ENCODE measurements at places on chromosomes 3 and 15. TPM values are rescaled to one million over a fixed set of nuclear protein-coding genes. Genes with fewer than 3 reads are reported as not detected.

DNA sequence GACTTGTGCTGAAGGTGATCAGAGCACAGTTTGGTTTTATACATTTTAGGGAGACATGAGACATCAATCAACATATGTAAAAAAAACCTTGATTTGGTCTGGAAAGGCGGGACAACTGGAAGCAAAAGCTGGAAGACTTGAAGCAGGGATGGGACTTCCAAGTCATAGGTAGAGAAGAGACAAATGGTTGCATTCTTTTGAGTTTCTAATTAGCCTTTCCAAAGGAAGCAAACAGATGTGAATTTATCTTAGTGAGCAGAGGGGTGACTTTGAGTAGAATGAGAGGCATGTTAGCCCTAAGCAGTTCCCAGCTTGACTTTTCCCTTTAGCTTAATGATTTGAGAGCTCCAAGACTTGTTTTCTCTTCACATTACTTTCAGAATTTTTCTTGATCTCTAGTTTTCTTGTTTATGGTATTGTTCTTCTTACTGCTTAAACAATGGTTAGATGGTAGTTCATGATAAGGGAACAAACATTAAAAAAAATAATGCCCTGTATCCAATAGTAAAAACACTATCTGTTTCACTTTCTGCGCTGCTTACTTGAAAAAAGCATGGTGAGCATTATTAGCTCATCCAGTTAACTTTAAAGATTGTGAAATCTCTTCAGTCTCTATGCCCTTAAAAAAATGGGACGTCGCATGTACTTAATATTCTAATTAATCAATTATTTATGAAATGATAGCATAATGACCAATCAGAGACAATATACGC, 48.5 kb upstream of the BCHE start:
- DNase-seq: no peak

DNA sequence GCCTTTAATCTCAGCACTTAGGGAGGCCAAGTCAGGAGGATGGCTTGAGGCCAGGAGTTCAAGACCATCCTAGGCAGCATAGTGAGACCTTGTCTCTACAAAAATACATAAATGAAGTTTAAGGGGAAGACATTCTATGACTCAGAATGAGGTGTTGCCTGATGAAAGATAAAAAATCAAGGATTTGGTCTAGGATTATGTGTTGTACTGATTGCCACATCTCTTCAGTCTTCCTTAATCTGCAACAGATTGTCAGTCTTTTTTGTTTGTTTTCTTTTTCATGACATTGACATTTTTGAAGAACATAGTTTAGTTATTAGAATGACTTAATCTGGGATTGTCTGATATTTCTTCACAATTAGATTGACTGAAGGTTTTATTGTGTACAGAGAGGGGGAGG, 26.3 kb upstream of the DPPA4 start:
- DNase-seq: no peak

- DNase-seq: no peak
These were observed 18.1 kb downstream of the MAP6D1 start for GRCh38 chr3:183807209-183807728.

DNA sequence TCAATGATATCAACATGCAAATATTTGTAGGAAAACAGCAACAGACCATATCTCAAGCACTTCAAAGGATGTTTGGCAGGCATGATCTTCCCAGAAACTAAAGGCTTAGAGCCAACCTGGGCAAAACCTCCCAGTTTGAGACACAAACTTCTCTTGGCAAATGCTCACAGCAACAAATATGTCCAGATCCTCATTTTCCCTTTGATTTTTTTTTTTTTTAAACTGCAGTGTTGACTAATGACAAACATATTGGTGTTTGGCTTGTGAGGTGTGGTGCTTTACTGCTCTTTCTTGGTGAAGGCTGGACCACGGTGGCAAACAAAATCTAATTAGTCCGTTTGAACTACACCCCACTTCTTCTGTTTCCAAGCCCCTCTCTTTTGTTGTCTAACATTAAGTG, 87.2 kb downstream of the EBLN2 start:
- no peak for DNase-seq

GRCh38 chr15:67188551-67189218, 65.8 kb downstream of the AAGAB start:
- peak; percentile 87 for DNase-seq

GRCh38 chr15:90320062-90320884, 31.8 kb upstream of the ZNF774 start:
- DNase-seq: peak; percentile 39

DNA sequence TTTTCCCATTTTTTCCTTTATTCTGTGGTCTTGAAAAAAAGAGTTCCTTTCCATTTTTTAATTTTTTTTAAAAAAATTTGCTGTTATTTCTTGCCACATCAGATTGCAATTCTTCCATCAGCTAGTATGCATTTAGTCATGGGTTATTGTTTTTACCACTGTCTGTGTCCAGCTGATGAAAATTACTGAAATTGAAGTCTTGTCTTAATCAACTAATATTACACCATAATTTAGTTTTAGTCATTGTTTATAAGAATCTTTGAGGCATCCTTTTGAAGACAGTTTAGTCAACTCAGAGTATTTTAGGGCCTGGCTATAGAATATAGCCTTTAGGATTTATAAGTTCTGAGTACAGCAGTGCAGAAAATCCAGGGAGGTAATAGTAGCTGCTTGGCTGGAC, 172.1 kb downstream of the LRTM1 start:
- no peak for DNase-seq

- no peak for DNase-seq
These were observed 3.7 kb downstream of the CHRNA3 start for GRCh38 chr15:78617076-78617475.

DNA sequence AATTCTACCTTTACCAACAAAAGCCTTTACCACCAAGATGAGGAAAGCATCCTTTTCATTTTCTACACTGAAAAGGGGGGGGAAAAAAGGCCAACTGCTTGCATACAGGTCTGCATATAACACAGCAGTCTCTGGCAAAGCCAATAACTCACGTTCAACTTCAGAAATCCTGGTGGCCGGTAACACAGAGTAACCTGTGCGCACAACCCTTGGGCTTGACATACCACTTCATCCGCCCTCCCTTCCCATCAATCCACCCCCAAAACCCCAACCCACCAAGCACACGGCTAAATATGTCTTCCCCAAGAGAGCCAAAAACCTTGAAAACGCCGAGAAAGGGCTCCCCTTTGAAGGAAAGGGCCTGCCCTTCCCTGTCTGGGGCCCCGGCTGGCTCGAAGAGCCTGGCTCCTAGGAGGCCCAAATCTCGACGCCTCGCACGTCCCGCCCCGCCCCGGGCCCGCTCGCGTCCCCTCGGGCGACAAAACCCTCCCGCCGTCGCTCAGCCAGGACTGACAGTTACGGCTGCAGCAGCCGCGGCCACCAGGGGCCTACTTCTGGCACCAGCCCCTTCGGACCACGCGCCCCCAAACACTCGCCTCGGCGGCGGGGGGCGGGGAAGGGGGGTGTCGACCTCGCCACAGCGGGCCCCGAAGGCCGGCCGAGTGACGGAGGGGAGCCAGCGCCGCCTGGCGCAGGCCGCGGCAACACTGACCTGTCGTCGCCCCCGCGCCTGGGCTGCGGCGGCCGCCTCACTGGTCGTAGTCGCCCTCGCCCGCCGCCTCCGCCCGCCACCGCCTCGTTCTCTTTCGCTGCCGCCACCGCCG, 835 bp downstream of the UBE3A start:
- no peak for DNase-seq

GRCh38 chr15:64071931-64072765, 21.5 kb downstream of the CIAO2A start:
- DNase-seq: no peak

GRCh38 chr3:107641572-107642307, 119.0 kb downstream of the BBX start:
- no peak for DNase-seq

The ALDH1A3 gene
- polyA plus RNA-seq: 1.1 TPM

The SNRPN gene
- polyA plus RNA-seq: 84.6 TPM

The RBP2 gene
- not detected for polyA plus RNA-seq

The PLA2G4D gene
- polyA plus RNA-seq: not detected

The BCHE gene
- polyA plus RNA-seq: not detected

The TRIM42 gene
- not detected for polyA plus RNA-seq

The GOLGA8R gene
- polyA plus RNA-seq: 1.1 TPM
